Activated T-cell treated with anti-CD3 and anti-CD28 coated beads for 24 hours (primary cell): ENCODE measurements at places on chromosomes 2 and 18.

DNA sequence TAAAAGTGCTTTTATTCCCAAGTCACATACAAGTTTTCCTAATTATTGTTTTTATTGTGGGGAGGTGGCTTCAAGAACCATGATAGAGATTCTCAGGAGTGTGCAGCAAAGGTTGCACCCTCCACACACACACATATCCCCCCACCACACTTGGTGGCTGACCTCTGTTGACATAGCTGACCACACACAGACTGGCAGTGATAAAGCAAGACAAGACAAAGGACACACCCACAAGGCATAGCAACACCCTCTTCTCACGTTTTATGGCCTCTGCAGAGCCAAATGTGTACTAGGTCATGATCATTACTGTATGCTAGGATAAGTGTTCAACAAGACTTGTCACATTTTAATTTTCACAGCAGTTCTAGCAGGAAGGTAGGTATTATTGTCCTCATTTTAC is 143.0 kb upstream of the EPC2 start:
- no peak for DNase-seq

GRCh38 chr2:75055820-75056675 is 97.6 kb downstream of the POLE4 start:
- no peak for DNase-seq

DNA sequence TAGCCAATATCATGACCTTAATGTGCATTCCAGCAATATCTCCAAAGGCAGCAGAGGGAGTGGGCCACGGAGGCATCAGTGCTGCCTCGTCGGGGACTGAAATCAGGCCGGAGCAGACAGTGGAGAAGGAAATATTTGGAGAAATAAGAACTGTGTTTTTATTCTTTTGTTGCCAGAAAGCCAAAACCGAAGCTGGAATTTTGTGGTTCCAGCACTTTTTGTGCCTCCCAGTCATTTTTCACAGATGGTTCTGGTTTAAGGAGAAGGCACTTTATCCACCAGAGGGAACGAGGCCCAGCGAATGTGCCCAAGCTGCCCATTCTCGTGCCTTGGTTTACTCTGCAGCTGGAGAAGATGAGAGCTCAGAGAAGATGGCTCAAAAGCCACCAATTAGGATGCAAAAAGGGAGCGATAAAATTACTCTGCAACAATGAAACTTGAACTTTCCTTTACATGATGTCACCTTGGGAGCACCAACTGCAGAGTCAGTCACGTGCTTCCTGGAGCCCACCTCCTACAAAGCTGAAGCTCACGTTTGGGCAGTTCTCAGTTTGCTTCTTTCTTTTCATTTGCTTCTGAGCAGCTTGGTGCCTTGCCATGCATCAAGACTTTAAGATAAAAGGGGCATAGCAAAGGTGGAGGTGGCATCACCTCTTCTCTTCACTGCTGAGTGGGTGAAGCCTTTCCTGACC is 288.7 kb downstream of the LPIN1 start:
- no peak for DNase-seq

DNA sequence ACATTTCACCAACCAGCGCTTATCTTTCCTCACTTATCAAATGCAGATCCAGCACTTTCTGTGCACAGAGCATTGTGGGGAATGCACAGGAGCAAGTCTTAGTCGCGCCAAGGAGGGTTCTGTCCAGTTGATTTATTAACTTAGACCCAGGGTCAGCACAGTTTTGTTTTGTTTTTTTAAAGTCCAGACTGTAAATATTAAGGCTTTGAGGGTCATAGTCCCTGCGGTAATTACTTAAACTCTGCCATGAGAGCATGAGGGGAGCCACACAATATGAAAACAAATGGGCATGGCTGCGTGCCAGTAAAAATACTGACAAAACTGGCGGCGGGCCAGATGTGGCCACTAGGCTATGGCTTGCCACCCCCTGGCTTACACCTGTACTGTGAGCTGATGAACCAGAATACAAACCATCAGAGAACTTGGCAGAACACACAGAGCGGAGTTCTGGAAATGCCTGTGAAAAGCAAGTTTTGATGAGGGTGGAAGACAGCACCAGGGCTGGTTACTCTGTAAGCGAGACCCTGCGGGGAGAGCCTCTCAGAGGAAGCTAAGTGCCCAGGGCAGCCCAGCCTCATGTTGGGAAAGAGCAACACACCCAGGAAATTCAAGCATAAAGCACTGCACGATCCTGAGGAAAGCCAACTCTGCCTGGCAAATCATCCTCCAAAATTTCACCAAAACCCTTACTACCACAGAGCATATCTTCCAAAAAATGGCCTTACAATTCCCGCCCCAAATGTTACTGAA is 43.6 kb downstream of the L3MBTL4 start:
- DNase-seq: no peak

- no peak for DNase-seq
These were observed 1081.2 kb downstream of the SOCS6 start for GRCh38 chr18:71370095-71370494.

GRCh38 chr2:84380875-84381274 is 78.2 kb downstream of the SUCLG1 start:
- no peak for DNase-seq

- no peak for DNase-seq
These were observed 7.7 kb upstream of the SP100 start for GRCh38 chr2:230408244-230408842.

DNA sequence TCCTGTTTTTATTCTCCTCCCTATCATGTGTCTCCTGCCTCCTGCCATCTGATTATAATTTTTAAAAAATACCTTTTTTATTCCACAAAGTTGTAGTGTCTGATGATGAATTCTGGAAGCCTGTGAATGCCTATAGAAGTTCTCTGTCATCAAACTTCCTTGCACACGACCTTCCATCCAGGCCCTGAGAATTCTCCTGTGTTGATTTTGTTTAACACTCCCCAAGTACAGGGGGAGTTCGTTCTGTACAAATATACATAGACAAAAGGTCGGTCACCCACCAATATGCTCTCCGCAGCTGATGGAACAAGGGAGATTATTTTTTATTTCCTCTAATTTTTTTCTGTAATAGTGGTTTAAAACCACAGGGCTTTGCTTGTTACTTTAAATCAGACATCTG is 232.5 kb downstream of the PIEZO2 start:
- no peak for DNase-seq

DNA sequence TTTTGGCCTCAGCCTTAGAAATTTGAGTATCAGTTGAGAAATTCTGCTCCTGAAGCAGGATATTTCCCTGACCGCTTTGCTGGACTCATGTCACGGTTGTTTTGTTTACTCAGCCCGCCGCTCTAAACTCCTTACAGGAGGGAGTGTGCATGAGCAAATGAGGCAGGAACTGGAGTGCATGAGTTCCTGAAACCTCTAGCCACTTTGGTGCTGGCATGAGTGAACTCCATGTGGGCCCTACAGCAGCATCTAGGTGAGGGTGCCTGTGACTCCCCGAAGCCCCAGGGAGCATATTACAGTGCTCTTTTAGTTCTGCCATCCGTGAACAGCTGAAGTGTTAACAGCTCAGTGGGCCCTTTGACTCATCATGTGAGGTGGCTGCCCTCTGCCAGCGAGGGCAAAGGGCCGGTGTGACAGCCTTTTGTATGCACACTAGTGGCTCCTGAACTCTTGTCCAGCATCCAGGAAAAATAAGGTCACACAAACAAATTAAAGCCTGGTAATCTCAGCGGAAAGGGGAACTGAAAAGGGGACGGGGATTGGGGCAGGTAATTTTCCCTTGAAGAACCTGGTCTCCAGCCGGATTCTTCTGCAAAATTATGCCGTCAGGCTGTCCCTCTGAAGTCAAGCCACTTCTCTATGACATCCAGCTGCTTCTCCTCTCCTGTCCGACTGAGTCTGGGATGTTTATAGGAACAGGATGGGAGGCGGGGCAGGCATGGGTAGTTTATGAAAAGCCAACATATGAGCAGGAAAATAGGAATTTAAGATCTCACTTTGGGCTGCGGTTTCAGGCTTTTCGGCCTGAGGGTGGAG is 1668.7 kb downstream of the SUCLG1 start:
- no peak for DNase-seq

GRCh38 chr2:162473986-162474385 is 130.1 kb downstream of the GCA start:
- no peak for DNase-seq

DNA sequence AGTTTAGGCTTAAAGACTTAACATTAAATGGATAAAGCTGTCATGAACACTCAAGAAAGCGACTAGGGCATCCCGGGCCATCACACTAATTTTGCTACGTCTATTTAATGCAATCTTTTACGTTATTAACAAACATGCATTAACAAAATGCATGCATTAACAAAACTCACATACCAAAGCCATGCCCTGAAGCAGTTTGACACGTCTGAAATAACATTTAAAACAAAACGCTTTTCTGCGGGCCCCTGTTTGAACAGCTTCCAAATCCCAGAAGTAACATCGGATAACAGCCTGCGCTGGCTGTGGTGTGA is 458 bp downstream of the B4GALT6 start:
- DNase-seq: no peak

DNA sequence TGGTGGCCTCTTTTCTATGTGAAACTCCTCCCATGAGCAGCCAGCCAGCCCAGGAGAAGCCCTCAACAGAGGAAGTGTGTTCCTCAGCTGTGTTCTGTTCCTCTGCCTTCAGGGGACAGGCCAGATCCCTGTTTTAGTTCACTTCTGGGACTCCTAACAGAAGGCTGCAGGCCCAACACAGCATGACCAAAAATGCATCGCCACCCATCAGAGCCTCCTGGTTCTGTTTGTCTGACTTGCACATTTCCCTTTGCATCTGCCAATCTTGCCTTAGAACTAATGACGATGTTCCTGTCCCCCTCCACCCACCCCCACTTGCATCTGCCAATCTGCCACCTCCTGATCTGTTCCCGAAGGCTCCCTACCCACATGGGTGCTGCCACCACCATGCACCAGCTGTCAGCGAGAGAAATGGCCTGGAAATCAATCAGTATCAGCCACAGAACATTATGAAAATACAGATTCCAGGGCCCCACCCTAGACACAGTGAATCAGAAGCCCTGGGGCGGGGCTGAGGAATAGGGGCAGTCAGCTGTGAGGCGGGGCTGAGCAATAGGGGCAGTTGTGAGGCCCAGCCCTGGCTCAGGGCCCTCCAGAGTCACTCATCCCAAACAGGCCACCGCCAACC is 51.0 kb downstream of the FAM168B start:
- DNase-seq: no peak
